Ecto neural progenitor cell (in vitro differentiated cells): ENCODE measurements at places on chromosomes 1 and 21.
A peak's percentile ranks its signal among the peaks of the same experiment; 100 is the strongest.

- no peak for DNase-seq
Measured at GRCh38 chr21:15028186-15028585, 36.6 kb downstream of the NRIP1 start.

- no peak for DNase-seq
Measured at GRCh38 chr1:167516404-167517388, 1.6 kb downstream of the CD247 start.

GRCh38 chr1:240004086-240004749, 87.5 kb upstream of the FMN2 start:
- no peak for DNase-seq

- no peak for DNase-seq
Measured at GRCh38 chr1:119962296-119962968, 66.1 kb upstream of the ADAM30 start.

GRCh38 chr1:80917826-80918225, 882.9 kb upstream of the ADGRL2 start:
- DNase-seq: no peak

GRCh38 chr1:231130544-231130943, 31.3 kb upstream of the TRIM67 start:
- DNase-seq: no peak

DNA sequence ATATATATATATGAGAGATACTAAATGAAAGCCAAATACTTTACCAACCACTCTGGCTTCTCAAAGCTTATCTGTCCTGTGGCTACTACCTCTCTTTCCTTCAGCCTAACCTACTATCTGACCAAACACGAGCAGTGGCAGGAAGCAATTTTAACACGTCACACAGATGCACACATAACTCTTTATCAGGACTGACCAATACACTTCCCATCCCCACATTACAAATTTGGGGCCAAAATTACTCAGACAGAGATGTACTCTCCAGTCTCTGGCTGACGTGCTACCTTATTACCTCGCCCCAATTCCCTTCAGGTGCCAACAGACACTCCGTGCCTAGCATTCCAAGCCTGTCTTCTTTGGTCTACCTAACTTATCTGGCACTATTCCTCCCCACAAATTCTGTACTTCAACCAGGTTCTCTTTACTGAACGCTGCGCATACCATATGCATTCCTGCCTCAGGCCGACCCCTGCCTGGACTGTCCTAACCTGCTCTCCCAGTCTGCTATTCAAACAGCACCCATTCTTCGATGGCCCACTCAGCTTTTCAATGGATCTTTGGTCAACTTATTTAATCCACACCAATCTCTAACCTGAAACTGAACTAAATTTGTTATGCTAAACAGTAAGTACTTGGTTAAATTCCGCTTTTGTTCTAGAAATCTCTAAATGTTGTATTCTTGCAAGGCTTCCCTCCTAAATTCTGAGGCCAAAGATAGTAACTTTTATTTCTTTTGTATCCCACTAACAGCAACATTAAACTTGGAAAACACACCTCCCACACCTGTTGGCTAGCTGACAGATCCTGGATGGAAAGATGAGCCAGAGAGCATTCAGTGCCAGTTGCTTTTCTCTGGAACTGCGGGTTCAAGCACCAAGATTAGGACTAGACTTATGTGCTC, 27.9 kb downstream of the RERE start:
- no peak for DNase-seq

GRCh38 chr1:34162852-34163766, 1.9 kb downstream of the CSMD2 start:
- peak; percentile 90 for DNase-seq

DNA sequence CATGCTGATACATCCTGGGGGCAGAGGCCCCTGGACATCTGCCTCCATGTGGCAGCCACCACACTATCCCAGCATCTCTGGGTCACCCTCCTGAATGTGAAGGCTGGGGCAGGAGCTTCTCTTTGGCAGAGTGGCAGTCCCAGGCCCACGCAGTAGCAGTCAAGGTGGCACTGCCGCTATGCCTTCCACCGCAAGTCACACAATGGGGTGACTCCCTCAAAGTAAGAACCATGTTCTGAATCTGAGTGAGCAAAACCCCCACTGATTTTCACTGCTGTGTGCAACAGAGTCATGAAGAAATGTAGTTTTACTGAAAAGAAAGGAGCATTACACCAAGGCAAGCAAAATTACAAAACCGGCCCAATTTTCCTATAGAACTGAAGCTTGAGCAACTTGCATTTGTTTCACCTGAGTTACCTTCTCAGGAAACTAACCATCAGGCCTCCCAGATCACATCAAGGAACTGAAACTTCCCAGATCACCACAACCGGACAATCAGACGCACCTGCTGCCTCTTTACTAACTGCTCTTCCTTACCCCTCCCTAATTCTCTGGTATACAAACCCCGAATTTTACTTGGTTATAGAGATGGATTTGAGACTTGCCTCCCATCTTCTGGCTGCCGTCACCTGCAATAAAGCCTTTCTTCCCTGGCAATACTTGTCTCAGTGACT, 102.6 kb downstream of the PCP4 start:
- no peak for DNase-seq

DNA sequence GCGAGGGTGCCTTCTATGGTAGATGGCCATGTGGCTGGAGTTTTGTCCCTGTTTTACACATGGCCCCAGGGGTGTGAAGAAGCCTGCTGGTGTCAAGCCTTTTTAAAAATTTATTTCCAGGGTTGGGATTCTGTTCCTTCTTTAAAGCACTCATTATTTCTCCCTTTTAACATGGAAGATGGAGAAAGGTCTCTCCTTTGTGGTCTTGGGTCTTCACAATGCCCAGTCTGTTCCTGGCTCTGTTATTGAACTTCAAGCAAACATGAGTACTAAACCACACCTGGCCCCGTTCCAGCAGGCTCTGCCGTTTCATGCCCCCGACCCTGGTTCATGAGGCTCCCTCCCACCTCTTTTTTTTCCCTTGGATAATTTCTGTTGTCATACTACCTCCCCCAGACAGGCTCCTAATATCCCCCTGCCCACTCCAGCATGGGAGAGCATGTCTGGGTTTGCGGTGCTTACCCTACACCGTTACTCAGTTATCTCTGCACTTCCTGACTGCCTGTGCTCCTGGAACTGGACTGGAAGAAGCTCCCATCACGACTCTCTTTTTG, 121.2 kb upstream of the KIAA0040 start:
- no peak for DNase-seq

GRCh38 chr1:232287676-232288569, 342.0 kb downstream of the SIPA1L2 start:
- DNase-seq: no peak

DNA sequence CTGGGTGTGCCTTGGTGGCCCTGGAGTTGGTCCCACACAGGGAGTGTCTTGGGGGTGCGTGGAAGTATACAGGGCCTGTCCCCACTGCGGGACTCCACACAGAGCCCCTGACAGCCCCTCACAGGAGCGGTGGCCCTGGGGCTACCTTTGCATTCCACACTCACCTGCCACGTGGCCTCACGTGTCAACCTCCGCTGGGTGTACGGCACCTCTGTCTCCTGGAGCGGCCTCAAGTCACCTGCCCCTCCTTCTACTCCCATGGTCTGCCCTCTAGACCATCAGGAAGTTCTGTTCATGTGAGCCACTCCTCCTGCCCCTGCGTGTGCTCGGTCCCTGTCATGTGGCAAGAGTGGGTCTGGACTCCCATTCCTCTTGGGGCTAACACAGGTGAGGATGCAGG, 58.6 kb downstream of the FAAP20 start:
- DNase-seq: no peak

DNA sequence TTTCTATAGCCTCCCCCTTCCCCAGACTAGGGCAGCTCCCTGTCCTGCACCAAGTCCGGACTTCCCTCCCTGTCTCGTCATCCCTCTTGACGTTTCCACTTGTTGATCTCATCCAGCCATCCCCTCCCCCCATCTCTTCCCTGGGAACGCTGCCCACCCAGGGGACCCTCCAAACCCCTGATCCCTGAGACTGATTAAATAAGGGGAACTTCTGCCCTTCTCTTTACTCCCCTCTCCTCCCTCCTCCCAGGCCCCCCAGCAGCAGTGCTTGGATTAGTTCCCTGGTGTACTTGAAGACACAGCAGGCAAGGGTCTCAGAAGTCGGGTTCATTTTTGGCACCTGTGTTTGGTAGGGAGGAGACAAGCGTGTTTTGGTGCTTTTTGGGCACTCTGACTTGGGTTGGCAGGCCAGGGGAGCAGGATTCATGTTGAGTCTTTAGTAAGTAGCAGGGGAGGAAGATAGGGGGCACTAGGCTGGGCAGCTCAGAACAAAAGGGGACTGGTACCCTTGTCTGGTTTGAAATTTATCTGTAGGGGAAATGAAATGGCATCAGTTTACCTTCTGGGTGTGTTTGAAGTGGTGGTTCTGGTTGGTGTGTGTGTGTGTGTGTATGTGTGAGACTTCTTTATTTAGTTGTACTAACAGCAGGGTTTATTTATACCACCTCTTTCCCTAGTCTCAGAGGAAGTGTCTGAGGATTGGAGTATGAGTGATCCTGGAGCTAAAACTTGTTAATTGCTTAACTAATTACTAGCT, 11.1 kb downstream of the VANGL2 start:
- peak; percentile 69 for DNase-seq

- no peak for DNase-seq
Measured at GRCh38 chr1:58815686-58816071, 31.8 kb upstream of the JUN start.

DNA sequence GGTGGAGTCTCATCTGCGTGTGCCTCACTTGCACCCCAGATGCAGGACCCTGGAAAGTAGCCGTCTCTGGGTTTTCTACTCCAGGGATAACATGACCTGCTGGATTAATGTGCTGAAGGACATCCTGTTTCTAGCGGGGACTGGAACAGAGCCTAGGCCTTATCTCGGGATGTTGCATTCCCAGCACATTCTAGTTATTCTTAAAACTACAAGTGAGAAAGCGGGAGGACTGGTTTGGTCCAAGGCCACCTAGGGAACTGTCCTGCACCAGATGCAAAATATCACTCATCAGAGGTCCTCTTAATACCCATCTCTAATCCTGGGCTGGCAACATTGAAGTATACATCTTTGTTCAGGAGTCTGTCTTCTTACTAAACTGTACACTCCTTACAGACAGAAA, 179.9 kb downstream of the ZC3H11B start:
- DNase-seq: no peak

DNA sequence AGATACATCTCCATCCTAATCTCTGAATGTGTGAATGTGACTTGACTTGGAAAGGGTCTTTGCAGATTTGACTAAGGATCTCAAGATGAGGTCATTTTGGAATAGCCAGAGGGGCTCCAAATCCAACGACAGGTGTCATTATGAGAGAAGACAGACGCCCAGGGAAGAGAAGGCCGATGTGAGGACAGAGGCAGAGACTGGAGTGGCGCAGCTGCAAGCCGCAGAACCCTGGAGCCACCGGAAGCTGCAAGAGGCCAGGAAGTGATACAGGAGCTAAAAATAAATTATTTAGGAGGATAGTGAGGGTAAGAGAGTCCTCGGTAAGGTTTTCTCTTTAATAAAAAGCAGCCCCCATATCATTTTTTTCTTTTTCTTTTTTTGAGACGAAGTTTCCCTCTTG, 9.7 kb upstream of the AADACL4 start:
- DNase-seq: no peak

DNA sequence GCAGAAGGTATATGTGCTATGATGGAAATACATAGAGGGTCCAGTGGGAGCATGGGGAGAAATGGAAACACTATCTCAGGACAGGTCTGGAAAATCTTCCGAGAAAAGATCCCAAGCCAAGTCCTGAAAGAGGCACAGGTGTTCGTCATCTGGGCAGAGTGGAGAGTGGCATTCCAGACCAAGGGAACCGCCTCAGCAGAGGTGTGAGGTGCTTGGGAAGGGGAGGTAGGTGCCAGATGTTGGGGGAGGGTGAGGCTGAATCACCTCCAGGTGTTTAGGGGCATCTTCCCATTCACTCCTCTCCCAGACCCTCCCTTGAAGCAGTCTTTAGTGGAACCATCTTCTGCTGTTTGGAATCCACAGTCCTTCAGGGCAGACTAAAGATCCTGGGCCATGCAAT, 23.5 kb upstream of the LRRN2 start:
- no peak for DNase-seq

DNA sequence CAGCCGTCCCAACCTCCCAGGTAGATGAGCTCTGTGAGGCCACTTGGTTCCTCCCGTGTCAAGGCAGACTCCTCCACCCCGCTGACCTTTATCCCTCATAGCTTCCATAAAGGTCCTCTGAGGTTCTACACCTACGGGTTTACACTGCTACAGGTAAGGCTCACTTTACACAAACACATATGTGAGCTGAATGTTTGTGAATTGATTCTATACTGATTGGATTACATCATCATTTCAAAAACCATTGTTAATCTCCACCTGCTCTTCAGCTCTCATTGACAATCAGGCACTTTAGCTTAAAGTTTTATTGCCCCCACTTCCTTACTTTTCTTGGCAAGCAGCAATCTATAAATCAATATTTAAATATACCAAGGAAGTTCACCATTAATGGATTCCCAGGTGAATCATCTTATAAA, 12.8 kb upstream of the RGS16 start:
- no peak for DNase-seq

DNA sequence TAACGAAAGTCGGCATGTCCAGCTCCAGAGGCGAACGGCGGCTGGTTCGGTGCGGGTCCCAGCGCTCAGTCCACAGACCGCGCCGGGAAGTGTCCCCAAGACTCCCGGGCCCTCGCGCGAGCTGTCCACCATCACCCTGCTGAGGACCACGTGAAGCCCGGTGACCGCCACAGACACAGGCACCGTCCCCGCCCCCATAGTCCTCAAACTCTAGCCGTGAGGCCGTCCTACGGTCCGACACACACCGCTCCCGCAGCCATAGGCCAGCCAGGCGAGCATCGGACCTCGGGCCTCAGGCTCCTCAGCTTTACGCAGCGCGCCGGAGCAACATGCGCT, 535 bp downstream of the SETD4 start:
- peak; percentile 74 for DNase-seq

DNA sequence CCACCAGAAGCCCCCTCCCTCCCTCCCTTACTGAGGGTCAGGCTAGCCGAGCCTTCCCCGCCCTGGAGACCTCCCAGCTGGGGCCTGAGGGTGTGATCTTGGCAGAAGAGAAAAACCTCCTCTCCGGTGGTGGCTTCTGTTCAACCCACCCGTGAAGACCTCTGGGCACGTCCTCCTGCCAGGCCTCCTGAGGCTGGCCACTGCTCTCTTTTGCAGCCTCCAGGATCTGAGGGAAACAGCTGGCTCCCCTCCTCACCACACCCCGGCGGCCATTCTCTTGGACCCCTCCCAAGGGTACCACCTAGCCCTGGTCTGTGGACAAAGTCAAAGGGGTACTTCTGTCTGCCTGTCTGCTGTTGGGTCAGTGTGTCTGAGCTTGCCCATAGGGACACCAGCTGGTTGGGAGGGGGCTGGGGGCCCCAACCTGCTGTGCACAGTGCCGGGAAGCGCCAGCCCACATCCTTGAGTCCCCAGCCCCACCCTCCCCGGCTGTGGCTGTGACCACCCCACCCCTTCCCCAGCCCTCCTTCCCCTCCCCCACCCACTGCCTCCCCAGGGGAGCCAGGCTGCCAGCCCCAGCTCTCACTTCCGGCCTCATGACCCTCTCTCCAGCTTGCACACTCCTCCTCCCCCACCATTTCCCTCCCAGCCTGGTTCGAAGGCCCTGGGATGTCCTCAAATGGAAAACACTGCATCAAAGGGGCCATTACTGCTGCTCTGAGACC, 48.1 kb downstream of the AHDC1 start:
- DNase-seq: no peak
